ENCODE measurements at places on chromosomes 5 and 9.

DNA sequence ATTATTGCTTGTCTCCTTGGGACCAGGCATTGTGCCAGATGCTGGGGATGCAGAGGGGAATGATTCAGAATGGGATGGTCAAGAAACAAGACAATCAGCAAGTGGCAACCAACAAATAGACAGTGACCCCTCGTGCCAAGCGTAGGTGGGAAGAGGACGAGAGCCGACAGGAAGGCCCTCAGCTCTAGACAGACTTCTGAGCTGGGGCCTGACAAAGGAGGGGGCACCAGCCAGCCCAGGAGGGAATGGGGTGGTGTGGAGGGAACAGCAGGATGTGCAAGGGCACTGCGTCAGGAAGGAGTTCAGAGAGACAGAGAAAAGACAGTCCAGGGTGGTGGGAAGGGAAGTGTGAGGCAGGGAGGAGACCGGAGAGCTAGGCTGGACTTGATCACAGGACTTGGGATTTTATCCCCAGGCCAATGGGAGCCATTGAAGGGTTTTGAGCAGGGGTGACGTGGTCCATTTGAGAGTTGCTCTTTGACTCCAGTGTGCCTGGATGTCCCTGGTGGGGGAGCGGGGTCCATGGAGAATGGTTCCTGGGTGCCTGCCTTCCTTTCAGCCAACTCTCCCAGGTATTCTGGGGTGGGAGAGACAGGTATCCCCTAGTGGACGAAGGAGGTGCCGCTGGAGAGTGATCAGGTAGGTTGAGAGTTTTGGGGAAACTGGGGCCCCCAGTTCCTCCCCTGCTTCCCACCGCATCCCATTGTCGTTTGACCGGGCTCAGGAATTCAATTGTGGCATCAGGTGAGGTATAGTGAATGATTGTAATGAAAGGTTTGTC, 79.3 kb upstream of the ZNF618 start:
- DNase-seq: no peak

DNA sequence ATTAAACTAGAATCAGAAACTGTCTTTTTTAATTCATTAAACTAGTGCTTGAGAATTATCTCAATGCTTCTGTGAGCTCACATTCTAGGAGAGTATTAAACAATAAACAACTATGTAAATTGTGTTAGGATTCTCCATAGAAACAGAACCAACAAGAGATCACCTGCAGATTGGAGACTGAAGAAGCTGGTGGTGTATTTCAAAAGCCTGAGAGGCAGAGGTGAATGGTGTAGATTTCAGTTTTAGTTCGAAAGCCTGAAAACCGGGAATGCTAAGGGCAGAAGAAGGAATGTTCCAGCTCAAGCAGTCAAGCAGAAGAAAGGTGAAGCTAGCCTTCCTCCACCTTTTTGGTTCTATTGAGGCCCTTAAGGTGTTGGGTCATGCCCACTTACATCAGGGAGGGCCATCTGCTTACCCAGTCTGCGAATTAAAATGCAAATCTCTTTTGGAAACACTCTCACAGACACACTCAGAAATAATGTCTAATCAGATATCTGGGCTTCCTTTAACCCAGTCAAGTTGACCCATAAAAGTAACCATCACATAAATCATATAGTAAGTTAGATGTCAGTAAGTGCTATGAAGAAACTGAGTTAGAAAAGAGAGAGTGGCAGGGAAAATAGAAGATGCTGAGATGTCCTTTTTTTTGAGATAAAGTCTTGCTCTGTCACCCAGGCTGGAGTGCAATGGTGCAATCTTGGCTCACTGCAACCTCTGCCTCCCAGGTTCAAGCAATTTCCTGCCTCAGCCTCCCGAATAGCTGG, 291.5 kb downstream of the ARRDC3 start:
- DNase-seq: no peak

DNA sequence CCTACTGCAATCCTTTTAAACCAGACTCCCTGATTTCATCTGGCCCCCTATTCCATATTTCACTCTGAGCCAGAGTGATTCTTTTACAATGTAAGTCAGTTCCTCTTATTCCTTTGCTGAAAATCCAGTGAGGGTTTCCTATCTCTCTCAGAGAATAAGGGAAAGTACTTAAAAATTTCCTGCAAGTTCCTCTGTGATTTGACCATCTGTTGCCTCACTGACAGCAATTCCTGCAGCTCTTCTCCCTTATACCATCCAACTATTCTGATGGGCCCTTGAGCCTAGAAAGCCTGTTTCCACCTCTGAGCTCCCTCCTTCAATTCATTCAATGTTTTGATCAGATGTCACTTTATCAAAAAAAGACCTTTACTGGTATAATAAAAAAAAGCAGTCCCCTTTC, 317.1 kb upstream of the CCNH start:
- no peak for DNase-seq

- no peak for DNase-seq
These were observed 41.0 kb upstream of the SHC3 start for GRCh38 chr9:89219637-89220036.

- no peak for DNase-seq
These were observed 59.4 kb upstream of the TNFSF8 start for GRCh38 chr9:114989600-114990410.

DNA sequence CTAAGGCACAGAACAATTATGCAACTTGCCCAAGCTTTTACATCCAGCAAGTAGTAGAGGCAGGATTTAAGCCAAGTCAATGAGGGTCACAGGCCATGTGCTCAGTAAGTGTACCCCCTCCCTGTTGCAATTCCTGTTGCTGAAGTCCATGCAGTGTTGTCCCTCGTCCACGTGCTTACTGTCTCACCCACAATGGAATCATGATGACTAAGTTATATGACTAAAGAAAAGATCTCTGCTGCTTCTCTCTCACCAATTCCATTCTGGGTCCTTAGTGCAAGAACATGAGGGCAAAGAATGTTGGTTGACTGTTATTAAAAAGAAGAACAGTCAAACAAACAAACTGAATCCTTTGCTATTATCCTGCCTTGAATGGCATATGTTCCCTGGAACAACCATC, 233.6 kb upstream of the SLC24A2 start:
- no peak for DNase-seq

DNA sequence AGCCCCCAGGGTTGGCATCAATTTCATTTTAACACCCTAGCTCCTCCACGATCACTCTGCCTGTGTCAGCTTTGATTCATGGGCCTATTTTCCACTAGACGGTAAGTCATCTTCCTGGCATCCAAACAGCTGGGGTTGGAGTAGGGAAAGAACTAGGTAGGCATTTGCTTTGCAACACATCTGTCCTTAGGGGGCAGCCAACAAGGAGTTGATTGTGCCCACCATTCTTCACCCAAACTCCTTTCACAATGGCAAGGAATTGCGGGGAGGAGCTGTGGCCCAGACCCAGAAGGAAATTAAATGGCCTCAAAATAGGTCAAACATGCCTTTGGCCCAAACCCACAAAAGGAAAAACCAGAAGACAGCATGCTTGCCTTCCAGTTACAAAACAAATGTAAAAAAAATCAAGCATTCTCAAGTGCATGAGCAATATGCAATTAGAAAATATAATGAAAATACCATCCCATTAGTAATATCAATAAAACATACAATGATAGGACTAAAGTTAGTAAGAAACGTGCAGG, 71.8 kb downstream of the NRG2 start:
- DNase-seq: no peak

DNA sequence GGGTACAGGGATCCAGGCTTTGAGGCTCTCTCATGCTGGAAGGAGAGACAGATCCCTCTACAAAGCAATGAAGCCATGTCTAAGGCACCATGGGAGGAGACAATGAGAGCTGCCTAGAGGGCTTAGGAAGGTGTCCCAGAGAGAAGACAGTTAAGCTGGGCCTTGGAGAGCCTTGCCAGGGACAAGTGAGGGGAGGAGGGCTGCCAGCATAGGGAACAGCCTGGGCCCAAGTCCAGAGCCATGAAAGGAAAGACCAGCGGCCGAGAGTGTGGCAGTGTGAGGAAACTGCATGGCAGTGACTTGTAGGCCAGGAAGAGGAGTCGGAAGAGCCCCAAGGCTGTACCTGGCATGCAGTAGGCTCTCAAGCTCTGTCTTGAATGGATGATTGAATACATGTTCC, 88.5 kb downstream of the PSD2 start:
- no peak for DNase-seq

Data from CD4-positive, CD25-positive, alpha-beta regulatory T cell (primary cell).